ENCODE measurements at places on chromosomes 3 and 15.

GRCh38 chr3:69080233-69080920 lies at the start of gene UBA3:
Gene UBA3 (minus strand): TSS chr3:69080365. CDS start chr3:69080353, 12 bp downstream.
- peak; percentile 80 for DNase-seq

DNA sequence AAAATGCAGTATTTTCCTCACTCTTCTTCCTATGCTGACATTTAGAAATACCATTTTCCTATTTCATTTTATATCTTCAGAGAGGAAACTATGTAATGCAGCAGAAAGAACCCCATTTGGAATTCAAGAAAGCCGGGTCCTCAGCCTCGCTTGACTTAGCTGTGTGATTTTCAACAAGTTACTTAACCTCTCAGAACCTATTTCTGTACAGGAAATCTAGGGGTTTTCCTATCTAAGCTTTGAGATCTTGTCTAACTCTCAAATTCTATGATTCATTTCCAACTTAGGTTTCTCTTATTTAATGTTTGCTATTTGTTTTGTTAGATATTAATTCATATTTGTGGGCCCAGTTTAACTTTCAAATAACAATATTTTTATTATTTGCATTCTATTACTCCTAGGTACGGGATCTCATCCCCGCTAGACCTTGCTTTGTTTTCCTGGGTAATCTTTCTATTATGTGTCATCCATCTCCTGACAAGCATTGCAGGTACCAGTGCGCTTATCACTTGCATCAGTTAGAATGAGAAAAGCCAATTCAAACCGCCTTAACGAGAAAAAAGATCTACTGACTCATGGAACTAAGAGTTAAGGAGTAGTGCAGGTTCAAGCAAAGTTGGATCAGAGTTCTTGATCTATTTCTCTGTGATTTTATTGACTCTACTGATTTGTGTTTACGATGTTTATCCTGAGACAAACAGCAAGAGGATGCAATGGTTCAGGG lies 70.6 kb upstream of the BHLHE40 start:
- DNase-seq = no peak

- peak; percentile 74 for DNase-seq
Measured at GRCh38 chr3:140545756-140546155, 132.1 kb upstream of the TRIM42 start.

- DNase-seq = peak; percentile 72
Measured at GRCh38 chr15:92821491-92822116, 78.5 kb upstream of the CHD2 start.

- DNase-seq = no peak
Measured at GRCh38 chr15:88042047-88042446, 214.5 kb downstream of the NTRK3 start.

DNA sequence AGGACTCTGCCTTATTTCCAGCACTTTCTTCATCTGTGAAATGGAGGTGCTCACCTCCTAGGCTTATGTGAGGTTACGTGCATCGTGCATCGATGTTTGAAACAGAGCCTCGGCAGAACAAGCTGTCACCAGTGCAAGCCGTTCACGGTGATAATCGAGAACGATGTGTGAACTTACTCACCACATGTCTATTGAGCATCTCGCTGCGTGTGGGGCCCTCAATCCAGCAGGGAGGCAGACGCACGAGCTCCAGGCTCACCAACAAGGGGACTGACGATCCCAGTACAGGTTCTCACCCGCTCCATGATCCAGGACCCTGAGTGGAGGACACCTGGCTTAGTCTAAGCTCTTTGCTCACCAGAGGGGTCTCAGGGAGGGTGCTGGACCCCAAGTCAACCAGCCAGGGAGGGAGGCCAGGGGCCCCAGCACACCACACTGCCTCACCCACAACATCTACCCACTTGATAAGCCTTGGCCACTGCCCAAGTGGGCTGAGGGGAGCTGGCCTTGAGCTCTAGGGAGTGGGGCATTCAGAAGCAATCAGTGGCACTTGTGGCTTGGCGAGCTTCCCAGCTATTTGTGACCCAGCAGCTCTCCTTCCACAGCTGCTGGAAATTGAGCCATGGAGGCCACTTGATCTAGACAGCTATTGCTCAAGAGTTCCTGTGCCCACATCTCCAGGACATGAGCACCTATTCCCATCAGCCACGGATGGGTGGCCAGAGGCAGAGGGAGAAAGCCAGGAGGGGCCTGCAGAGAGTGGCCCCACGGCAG lies 34.4 kb upstream of the SLC6A1 start:
- no peak for DNase-seq

GRCh38 chr15:62850791-62851291 lies 191.7 kb upstream of the TPM1 start:
- DNase-seq = no peak

GRCh38 chr3:98058244-98058960 lies 23.3 kb upstream of the GABRR3 start:
- no peak for DNase-seq

DNA sequence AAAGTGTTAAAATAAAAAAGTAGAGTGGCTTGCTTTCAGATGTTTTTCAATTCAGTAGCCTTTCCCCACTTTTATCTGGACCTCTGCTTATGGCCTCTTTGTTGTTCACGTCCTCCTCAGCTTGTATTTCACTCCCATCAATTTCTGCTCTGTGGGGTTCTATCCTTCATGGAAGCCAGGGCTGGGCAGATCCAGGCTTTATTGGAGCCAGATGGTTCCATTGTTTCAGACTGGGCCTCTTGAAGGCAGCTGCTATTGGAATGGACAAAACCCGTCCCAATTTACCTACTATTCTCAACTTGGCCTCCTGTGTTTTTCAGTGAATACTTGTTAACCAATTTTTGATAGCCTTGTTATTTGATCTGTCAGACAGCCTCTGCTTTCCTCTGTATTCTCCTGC lies 10.9 kb upstream of the AADACL2 start:
- DNase-seq = no peak

DNA sequence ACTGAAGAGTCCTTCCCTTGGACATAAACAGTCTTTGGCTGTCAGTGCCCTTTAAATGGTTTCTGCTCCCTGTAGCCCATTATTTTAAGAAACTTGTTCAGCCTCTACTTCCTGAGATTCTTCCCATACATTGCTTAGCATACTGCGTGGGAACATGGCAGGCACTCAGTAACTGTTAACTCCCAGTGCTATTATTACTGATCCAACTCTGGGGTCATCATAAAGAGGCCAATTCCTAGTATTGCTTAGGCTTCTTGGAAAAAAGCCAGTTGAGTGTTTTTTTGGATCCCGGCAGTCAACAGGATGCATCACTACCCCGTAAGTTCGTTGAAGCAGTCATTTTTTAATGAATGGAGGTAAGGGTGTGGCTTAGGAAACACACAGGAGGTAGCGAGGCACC lies 206.2 kb upstream of the ADAMTS9 start:
- no peak for DNase-seq

DNA sequence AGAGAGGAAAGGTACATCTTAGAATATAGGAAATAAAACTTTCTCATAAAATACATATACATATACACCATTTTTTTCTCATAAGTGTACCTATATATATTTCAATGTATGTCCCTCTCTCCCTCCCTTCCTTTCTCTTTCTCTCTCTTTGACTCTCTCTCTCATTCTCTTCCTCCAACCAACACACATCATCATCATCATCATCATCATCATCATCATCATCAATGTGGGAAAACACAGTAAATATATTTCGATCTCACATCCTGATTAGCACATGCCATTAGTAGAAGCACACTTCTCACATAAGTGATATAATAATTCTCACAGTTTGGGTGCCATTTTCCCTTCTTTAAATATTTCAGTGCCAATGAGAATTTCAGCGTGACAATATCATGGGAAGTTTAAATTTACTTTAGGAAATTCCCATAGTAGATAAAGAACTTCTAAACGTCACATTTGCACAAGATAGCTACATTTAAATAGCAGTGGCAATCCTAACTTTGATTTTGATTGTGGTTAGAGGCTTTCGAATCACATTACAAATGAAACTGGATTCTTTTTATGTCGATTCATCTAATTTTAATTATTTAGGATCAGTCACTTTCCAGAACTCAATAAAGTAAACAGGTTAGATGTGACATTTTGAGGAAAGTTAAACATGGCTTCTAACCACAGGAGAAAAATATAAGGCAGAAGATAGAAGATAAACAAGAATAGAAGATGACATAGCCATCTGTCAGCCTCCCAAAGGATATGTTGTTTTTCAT lies 33.0 kb upstream of the ACTC1 start:
- DNase-seq = no peak

GRCh38 chr3:61250784-61251173 lies 473 bp downstream of the FHIT start:
- peak; percentile 6 for DNase-seq

DNA sequence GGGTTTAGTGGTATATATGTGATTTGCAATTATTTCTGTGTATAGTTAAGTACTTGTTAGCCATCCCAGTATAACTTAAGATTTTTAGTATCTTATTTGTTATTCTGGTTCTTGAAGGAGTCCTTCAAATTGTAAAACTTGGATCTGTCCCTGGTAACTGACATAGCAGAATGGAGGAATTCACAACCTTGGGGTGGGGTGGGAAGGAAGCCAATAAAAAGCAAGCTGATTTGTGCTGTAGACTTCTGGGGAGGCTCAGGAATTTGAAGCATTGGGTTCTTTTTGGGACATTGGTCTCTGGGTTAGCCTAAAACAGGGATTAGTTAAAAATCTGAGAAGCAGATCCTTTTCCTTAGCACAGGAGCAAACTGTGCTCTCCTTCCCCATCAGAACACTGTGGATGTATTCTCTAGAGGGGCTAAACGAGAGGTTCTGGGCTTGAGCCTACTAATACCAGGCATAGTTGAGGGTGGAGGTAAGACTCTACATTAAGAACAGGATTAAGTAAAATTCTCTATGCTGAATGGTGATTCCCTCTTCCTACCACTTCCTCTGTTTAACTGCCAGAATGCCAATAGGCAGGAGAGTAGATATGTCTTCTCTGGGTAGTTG lies 42.2 kb downstream of the GMPS start:
- peak; percentile 76 for DNase-seq

- DNase-seq = no peak
Measured at GRCh38 chr15:90381515-90381914, 6.5 kb upstream of the IQGAP1 start.

GRCh38 chr3:115325539-115325938 lies 178.5 kb upstream of the ZBTB20 start:
- peak; percentile 61 for DNase-seq

- DNase-seq = no peak
Measured at GRCh38 chr3:126962756-126963155, 20.2 kb upstream of the PLXNA1 start.

DNA sequence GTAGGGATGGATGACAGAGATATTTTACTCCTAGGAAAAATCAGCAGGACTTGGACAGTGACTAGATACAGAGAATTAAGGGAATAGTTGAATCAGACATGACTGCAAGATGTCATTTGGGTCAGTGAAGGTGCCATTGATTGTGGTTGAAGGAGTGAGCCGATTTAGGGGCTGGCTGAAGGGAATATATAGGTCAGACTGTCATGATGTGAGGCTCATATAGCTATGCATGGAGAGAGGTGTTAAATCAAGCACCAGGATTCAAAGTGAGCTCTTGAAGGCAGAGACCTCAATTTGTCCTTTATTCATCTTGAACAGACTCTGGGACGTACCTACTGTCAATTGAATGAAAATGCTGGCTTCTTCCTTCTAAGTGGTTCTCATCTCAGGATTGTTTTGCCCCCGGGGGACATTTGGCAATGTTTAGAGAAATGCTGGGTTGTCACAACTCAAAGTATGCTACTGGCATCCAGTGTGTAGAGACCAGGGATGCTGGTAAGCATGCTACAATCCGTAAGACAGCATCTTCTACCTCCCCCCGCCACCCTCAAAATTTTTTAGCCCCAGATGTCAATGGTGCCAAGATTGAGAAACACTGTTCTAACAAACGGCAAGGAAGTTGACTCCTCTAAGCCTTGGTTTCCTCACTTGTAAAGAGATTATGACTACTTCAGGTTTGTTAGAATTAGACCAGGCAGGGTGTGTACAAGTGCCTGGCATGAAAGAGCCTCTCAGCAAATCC lies 7.8 kb downstream of the ATP2C1 start:
- DNase-seq = no peak

GRCh38 chr15:52005748-52006701 lies 13.0 kb upstream of the MAPK6 start:
- peak; percentile 83 for DNase-seq

DNA sequence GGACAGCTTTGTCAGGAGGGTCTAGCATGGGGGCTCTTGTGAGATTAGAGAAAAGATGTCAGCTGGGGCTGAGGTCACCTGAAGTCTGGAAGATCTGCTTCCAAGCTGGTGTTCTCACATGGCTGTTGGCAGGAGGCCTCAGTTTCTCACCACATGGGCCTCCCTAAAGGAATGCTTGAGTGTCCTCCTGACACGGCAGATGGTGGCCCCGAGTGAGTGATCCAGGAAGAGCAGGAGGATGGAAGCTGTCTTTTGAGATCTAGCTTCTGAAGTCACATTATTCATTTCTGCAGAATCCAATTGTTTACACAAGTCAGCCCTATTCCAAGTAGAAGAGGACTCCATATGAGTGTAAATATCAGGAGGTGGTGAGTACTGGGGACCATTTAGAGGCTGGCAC lies 344.0 kb upstream of the PROK2 start:
- no peak for DNase-seq

DNA sequence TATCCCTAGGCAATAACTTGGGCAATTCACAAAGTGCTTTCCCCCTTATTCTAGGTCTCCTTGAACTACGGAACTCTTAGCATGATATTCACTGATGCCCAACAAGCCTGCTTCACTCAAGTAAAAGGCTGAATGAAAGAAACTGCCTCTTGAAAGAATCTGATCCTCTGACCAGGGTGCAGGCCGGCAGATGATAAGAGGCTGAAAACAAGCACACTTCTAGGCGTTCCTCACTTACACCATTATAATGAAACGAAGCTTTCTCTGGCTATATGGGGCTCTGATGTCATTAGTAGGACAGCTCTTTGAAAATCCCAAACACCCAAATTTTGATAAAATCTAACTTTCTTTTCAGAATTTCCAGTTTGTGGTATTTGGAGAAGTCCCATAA lies 28.4 kb downstream of the MAGI1 start:
- DNase-seq = no peak

DNA sequence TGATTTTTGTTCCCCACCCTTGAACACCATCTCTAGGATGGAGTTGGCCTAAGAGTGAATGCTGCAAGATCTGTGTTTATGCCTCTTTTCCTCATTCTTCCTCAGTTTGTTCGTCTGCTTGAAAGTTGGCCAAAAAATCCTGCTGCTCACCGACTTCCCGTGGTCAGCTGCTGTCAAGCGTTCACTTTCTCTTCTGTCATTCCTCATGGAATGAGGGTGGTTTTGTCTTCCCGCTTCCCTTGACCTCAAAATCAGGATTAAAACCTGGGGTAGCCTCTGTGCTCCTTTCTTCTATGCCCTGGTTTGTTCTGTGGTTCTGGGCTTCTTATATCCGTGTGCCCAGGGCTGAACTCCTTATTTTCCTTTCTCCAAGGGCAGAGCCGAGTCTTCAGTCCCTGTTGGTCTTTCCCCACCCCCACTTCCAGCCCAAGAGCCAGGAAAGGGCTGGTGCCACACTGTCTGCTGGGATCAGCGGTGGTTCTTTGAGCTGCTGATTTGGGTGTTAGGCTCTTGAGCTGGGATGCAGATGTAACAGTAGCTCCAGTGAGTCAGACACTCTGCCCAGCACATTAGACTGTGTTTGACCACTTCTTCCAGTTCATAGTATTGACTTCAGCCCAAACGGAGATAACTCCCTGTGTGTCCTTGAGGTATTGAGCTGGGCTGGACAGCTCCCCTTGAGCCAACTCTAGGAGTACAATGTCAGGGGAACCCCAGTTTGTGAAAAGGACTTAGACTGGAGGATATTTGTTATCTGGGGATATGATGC lies 2.3 kb downstream of the SERF2 start:
- DNase-seq = peak; percentile 40
